ENCODE measurements at places on chromosomes 12 and 14.

- DNase-seq = no peak
Measured at GRCh38 chr14:77133720-77134338, 7.8 kb downstream of the ZDHHC22 start.

GRCh38 chr12:127810041-127810440, 456.9 kb upstream of the TMEM132C start:
- DNase-seq = no peak

GRCh38 chr12:117109943-117110635, 10.9 kb upstream of the TESC start:
- no peak for DNase-seq

DNA sequence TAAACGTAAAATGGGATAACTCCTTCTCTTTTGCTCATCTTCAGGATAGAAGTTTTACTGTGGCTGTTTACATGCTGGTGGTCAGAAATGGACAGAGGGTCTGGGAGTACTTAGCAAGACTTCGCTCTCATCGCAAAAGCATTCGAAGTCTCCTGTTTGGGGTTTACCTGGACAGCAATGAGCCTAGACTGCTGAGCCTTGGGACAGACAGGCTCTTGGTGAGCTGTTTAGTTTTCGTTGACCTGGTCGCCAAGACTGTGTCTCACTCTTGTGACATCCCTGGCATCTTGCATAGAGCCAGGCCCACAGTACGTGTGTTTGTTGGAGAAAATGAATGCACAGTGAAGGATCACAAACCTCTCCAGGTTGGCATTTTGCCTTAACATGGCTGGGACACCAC, 42.1 kb downstream of the CFAP251 start:
- no peak for DNase-seq

DNA sequence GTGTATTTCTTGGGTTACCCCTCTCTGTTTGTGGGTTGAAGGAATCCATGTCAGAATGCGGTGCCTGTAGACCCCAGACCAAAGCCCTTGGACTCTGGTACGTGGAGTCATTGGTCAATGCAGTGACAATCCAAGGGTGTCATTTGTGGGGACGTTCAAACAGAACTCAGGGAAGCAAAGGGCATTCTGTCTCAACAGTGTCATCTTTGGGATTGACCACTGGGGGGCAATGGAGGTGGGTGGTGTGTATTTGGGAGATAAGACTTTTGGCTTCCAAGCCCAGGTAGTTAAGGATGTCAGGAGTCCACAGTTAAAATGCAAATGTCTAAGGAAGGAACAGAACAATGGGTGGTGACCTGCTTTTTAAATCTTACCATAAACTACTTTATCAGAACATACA, 54.6 kb upstream of the CCDC175 start:
- no peak for DNase-seq

DNA sequence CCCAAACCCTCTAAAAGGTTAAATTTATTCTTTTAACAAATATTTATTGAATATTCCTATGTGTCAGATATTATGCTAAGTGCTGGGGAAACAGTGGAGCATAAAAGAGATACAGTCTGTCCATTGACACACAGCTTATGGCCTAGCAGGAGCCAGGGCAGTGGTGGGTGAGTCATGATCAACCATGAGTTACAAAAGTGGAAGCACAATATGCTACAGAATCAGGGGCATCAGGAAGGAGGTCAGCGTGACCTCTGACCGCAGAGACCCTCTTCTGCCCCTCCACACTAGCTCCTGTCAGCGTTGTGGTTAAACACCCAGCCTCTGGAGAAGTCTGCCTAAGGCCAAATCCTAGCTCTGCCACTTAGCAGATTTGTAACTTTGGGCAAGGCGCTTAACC, 4.7 kb upstream of the PPP1R1A start:
- no peak for DNase-seq

DNA sequence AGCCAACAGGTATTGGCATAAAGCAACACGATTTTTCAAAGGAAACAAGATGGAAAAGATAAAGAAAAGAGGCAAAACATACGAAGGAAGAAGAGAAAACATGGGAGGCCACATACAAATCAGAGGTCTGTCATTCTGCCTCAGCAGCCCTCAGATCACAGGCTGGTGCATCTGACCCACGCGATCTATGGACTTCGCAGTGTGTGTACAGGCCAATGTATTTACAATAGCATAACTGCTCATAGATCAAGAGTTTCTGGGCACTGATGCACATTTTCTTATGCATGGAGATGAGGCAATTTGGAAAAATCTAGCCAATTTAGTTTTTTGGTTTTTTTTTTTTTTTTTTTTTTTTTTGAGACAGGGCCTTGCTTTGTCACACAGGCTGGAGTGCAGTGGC, 245.4 kb downstream of the DUSP6 start:
- DNase-seq = no peak

GRCh38 chr12:104722601-104723534, 235.2 kb downstream of the SLC41A2 start:
- DNase-seq = no peak

GRCh38 chr12:130877333-130877732, 5.5 kb downstream of the RAN start:
- DNase-seq = no peak

DNA sequence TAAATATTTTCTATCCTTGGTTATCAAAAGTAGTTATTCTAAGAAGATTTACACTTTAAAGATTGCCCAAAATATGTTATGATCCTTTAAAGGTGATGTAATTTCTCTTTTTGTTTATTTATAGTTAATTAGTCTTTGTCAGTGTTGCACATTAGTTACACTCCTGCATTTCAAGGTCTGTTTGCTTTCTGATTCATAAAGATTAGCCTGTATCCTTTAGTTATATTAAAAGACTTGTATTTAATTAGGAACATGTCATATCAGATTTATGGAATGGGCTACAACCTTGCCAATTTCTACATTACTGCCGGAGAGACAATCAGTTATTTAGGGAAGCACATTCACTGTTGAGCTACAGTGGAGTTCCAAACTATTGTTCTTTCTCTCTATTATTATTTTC, 3.5 kb downstream of the EPYC start:
- no peak for DNase-seq

GRCh38 chr14:62429683-62430082, 615.6 kb downstream of the KCNH5 start:
- DNase-seq = no peak

- DNase-seq = no peak
Measured at GRCh38 chr14:44966601-44967336, 4.8 kb downstream of the TOGARAM1 start.

DNA sequence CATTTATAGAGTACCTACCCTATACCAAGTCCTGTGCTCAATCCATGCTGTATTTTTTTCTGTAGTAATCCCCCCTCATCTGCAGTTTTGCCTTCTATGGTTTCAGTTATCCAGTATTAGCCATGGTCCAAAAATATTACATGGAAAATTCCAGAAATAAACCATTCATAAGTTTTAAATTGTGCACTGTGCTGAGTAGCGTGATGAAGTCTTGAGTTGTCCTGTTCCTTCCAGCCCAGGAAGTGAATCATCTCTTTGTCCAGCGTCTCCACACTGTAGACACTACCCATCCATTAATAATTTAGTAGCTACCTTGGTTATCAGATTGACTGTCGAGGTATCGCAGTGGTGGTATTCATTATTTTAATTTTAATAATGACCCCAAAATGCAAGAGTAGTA, 54.2 kb downstream of the SUDS3 start:
- no peak for DNase-seq

DNA sequence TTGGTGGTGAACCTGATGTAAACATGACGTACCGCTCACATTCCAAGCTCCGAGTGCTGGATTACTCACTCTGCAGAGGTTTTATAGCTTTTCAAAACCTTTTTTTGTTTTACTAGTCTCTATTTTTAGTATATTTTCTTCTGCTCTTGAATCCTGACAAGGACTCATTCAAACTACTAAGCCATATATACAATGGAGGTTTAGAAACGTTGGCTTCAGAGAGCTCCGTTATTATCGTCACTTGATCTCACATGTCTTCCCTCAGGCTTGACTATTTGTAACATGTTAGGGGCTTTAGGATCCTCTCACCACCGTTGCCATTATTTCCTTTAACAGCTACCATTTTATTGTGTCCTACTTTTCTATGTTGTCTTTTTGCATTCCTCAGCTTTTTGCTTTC, 1321.5 kb upstream of the FLRT2 start:
- no peak for DNase-seq

GRCh38 chr14:25484906-25485305, 435.0 kb upstream of the STXBP6 start:
- DNase-seq = no peak

- DNase-seq = no peak
Measured at GRCh38 chr12:94628819-94629472, 21.4 kb downstream of the TMCC3 start.

- no peak for DNase-seq
Measured at GRCh38 chr14:101761881-101762529, 496 bp downstream of the PPP2R5C start.

DNA sequence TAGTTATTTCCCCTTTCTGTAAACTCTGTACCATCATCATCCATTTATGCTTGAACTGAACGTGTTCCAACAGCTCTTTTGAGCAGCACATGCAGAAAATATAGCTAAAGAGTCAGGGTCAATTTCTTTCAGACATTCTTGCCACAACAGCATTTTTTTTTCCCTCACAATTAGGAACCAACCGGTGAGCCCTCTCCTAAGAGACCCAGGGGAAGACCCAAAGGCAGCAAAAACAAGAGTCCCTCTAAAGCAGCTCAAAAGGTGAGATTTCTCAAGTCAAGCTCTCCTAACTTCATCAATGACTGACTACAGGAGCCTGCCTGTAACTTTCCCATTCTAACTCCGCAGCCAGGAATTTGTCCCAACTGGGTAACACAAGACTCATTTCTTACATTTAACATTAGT, 3.5 kb downstream of the HMGA2 start:
- no peak for DNase-seq

- DNase-seq = no peak
Measured at GRCh38 chr12:52312086-52312485, 9.1 kb downstream of the KRT83 start.

GRCh38 chr14:104332634-104333270, 194.4 kb downstream of the KIF26A start:
- DNase-seq = no peak

DNA sequence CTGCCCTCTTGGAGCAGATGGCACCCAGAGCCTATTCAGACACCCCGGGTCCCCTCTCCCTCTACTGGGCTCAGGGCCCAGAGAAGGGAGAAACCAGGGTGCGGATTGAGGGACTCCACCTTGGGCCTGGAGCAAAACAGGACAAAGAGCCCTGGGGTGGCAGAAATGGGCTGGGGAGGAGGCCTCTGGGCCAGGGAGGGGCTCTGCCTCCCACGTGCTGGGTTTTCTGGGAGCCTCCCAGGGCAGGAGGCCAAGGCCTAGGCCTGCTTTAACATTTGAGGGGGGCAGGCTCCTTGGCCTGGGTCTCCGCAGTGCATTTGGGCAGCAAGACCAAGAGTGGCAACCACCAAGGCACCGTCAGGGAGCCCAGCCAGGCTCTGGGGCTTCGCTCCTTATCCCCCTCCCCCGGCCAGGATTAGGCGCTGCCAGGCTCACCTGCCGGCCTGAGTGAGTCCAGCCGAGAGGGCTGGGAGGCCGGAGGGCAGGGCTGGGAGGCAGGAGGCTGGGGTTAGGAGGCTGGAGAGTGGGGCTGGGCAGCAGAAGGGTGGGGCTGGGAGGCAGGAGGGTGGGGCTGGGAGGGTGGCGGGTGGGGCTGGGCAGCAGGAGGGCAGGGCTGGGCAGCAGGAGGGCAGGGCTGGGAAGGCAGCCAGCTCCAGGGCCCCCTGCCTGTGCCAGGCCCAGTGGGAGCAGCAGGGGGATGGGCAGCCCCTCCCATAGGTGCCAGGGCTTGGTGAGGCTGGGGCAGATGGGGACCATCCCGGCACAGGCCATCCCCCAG, 101.8 kb upstream of the EIF5 start:
- no peak for DNase-seq

- no peak for DNase-seq
Measured at GRCh38 chr14:52706286-52706685, 714 bp upstream of the PSMC6 start.

- DNase-seq = no peak
Measured at GRCh38 chr12:1666685-1667162, 24.1 kb upstream of the ADIPOR2 start.

DNA sequence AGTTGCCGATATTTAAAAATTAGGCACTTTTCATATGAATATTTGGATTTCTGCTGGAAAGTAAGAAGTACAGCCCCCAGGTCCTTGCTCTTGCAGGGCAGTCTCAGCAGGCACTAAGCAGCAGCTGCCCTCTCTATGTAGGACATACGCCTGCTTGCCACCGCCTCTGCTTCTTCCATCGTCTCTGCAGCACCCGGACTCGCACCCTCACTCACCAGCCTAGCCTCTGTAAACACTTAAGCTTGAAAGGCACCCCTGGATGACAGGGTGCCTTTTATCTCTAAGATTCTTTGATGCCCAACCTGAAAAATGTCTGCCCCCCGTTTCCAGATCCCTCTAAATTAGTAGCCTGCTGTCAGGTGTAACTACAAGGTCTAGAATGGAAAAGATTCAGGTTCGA, 19.0 kb downstream of the OTUB2 start:
- no peak for DNase-seq

DNA sequence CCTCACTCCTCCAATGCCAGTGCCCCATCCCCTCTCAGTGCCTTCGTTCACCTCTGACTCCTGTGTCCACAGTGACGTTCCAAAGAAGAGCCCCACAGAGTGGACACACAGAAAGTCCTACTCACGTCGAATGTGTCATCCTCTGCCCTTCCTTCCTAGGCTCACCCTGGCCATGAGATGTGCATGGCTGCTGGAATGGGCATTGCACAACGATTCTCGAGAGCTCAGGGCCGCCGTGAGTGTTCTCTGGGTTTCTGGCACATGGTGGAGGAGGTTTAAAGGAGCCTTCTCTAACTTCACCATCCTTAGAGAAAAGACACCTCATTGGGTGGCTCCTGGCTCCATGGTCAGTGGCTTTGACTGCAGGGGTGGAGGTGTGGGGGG, 12.8 kb upstream of the CEP170B start:
- no peak for DNase-seq

GRCh38 chr14:96466918-96467317, 35.3 kb upstream of the PAPOLA start:
- DNase-seq = no peak

GRCh38 chr12:26717757-26718156, 115.2 kb downstream of the ITPR2 start:
- DNase-seq = no peak

DNA sequence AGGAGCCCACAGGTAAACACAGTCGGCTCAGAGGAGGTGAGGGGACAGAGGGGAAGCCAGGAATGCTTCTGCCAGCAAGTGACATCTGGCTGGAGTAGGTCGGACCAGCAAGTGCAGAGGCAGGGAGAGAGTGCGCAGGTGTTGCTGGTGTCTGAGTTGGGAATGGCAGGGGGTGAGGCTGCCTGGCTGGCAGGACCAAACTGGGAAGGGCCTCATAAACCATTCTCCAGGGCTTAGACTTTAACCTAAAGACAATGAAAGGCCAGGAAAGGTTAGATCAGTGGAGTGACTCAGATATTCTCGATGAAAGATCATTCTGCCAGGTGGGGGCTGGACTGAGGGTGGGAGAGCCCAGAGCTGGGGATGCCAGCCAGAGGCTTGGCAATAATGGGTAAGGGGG, 66.4 kb downstream of the ITPK1 start:
- no peak for DNase-seq

DNA sequence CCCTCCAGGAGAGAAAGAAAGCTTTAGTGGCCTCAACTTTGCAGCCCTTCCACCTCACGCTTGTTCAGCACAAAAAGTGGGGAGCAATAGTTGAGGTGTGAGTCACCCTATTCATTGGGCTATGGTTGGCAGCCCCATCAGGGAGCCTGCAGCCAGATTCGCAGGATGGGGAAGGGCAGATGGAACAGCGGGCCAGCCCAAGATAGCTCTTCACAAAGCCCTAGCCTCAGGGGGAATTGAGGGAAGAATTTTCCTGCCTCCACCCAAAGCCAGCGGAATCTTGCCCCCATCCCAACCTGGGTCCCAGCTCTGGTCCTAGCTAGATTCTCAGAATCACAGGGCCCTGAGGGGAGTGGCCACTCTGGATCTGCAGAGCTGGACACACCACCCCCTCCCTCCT, 3.6 kb upstream of the KRT5 start:
- no peak for DNase-seq

Measured in CD14-positive monocyte (primary cell).